ENCODE measurements at places on chromosomes 12 and 14.

GRCh38 chr12:23628806-23629205 is 320.7 kb downstream of the SOX5 start:
- no peak for DNase-seq

DNA sequence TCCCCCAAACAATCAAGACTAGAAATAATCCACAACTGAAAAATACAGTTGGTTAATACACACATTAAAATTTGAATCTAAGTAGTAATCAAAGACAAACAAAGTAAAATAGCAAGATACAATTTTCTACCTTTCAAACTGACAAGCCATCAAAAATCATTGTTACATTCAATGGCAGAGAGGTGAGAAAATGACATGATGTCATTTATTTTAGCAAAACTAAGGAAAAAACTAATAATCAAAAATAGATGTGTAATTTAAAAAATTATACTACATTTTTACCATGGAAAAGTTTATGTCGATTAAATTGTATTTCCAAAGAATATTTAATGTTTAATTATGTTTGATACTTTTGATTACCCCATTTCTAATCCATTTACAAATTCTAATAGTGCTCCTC is 59.7 kb downstream of the NOVA1 start:
- no peak for DNase-seq

GRCh38 chr12:49546481-49546880 is 7.7 kb downstream of the KCNH3 start:
- no peak for DNase-seq

GRCh38 chr12:10400829-10401228 is 8.7 kb downstream of the KLRC4 start:
- no peak for DNase-seq

DNA sequence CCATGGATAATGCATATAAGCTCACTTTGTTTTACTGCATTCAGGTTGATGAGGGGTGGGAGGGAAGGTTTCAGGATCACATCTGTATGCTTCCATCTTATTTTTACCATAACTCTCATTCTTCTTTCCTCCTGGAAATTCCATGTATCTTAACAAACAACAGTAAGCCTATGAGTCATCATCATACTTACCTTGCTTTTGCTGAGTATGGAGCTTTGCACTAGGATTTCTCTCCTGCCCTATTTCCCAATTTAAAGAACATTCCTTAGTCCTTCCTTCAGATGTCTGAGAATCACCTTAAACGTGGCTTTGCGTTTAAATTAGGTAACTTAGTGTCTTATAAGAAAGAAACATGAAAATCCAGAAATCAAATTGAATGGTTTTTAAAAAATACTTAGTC is 1.6 kb upstream of the CLEC14A start:
- no peak for DNase-seq

- DNase-seq = no peak
These were observed 13.9 kb downstream of the RPS6KA5 start for GRCh38 chr14:91046488-91047072.

DNA sequence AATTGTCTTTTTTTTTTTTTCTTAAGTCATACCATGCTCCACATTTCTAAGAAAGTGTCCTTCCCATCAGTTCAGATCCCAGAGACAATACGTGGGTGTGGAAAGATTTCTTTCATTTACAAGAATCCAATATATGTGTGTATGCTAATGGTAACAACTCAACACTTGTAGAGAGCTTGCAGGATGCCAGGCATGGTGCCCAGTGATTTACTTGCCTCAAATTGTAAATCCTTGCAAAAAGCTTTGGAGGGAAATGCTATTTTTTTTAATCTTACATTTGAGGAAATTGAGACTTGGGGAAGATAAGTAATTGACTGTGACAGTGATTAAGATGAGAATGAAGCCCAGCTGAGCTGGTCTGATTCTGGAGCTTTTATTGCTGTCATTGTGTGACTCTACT is 1264.6 kb upstream of the SEL1L start:
- DNase-seq = no peak

DNA sequence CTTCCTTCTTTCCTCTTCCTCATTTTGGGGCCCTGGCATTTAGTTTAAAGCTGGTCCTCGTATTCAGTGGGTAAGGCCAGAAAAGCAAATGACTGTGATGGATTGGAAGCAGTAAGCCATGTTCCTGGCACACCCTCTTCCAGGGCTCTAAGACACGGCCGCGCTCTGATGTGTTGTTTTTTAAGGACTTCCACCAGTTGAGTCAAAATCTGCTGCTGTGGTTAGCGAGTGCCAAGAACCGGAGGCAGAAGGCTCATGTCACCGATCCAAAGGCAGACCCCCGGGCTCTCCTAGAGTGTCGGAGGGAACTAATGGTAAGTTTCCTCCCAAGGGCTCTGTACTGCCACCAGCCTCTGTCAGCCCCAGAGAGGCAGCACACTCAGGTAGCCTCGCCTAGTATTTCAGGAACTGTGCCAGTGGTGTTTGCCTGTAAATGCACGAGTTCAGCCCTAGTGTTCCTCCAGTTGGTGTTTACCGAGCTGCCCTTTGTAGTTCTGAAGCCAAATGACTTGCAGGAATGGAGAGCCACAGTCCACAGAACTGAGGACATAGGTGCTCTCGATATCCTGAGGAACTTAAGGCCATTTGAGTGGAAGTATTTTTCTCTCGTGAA is 72.7 kb downstream of the ESR2 start:
- DNase-seq = no peak
